ENCODE measurements at places on chromosomes 7 and 10.

DNA sequence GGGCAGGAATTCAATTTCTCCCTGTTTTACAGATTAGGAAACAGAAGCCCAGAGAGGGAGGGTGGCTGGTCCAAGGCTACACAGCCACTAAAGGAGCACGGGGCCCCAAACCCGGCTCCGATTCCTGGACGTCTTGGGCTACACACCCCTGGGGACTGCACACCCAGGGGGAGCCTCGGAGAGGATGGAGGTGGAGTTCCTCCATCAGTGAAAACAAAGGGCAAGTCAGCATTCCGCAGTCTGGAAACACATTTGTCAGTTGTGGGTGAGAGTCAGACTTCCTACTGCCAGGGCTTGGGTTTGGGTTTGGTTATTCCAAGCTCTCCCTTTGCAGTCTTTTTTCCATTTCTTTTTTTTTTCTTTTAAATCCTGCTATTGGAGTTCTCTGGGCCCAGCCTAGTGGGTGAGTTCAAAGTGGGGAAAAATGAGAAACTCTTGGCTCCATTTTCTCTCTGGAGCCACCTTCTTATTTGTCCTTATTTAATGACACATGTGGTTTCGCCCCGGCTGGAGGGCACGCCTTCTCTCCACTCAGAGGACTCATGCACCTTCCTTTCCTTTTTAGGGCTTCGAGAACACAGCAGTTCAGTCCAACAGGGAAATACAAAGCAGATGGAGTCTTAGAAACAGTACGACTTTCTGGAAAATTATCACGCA is 59.9 kb upstream of the AQP1 start:
- no peak for DNase-seq

DNA sequence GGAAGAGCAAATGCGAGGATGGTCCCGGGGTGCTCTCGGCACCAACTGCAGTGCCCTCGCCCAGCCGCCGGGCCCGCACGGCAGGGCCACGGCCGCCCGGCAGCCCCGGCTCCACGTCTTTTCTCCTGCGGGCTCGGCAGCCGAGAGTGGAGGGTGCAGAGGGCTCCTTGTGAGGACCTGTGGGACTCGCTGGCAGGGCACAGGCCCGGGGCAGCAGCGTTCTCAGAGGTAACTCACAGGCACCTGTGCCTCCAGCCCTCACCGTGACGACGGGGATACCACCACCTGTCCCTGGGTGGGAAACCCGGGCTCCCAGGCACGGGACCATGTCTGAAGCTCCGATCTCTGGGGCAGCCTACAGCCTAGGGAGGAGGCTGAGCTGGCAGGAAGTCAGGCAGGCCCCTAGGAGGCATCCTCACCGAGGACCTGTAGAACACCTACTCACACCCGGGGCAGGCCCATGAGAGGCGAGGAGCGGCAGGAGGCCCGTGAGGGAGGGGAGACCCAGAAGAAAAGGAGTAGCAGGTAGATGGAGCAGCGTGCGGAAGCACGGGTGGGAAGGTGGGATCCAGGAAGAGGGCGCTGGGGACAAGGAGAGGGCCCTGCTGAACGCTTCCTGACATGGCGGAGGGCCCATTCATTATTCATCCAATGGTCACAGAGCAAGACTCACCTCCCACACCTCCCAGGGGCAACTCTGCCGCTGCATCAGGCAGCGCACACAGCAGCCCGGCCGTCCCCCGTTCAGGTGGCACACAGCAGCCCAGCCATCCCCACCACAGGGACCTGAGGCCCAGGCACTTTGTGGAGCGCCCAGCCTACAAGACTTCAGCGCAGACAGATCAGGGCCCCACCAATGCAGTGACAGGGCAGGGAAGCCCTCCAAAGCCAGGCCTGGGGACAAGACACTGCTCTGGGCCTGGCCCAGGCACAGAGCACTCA is 244.9 kb downstream of the MAD1L1 start:
- DNase-seq, result no peak

DNA sequence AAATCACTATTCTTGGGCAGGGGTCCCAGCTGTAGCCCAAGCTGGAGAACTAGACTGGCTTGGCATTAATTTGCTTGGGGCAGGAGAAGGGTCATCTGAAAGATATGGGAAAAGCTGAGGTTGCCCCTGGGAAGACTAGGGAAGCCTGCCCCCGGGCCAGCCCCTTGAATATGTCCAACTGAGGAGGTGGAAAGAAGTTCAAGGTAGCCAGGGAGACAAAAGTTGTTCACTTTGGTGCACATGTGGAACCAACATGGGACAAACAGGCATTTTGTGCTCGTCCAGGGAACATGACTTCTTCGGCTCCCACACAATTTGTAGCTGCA is 1.4 kb upstream of the LRRC61 start:
- no peak for DNase-seq

GRCh38 chr7:2862831-2863361 is 18.8 kb upstream of the GNA12 start:
- peak; percentile 74 for DNase-seq

DNA sequence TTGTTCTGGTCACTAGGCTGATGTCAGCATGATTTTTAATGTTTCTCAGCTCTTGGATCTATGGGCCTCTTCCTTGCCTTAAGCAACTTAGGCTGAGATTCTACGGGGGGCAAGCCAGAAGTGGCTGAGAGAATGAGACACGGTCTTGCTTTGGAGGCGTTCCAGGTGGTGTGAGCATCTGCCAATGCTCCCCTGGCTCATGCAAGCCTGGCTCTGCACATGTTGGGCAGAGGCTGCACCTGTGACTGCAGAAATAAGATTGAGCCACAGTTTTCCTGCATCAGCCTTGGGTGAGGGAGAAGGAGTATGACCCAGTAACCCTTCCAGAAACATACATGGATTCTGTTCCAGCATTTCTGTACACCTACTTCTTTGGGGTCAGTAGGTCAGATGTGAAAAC is 41.9 kb downstream of the C10orf120 start:
- DNase-seq, result no peak

DNA sequence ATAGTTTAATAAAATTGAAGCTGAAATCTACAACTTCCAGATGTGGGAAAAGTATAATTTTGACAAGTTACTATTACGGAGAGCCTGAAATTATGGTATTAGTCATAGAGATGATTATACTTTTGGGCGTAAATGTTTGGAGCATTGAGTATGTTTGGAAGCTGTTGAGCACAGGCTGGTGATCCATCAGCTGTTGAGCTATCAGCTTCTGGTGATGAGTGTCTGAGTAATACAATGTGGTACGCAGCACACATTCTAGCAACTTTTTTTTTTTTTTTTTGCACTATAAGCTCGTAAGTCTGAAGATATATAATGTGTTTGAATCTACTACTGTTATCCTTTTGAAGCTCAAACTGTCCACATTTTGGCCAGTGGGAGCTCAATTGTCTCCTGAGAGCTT is 123.4 kb downstream of the ATE1 start:
- DNase-seq, result no peak

- no peak for DNase-seq
Measured at GRCh38 chr10:60846173-60846572, 67.9 kb downstream of the CDK1 start.

GRCh38 chr10:127919418-127920271 is 12.7 kb downstream of the PTPRE start:
- DNase-seq, result no peak

DNA sequence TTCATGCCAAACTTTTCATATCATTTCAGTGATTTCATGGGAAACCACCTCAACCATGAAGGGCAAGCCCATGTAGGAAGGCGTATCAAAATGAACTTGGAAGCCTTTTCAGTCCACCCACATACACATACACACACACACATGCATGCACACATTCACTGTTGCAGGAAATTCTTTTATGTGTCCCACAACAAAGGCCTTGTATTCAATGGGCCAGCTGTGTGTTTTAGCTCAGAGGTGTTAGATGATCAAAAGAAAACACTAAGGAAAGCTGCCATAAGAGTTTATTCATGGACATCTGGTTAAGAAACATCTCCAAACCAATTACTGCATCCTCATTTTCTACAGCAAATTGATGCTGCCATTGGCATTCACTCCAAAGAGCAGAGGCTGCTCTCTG is 74.4 kb upstream of the STK17A start:
- no peak for DNase-seq

DNA sequence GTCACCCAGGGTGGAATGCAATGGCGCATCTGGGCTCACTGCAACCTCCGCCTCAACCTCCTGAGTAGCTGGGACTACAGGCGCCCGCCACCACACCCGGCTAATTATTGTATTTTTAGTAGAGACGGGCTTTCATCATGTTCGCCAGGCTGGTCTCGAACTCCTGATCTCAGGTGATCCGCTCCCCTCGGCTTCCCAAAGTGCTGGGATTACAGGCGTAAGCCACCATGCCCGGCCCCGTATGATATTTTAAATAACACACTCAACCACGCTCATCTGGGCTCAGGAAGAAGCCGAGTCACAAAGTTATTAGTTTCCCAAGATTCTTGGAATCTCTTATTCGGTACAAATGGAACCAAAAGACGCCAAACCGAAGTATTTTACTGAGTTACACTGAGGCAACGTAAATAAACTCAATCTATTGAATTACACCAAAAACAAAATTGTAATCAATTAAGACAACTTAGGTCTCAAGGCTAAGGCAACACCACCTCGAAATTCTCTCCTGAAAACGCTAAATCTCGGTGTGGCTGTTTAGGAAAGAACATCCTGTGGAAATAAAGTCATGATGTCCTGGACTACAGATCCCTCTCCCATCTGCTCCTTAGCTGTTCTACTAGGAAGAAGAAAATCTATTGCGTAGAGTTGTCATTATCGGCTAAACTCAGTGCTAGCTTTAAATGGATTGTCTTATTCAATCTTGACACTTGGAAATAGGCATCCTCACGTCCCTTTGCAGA is 910 bp downstream of the ARHGAP19 start:
- no peak for DNase-seq

All from activated CD8-positive, alpha-beta T cell treated with anti-CD3 and anti-CD28 coated beads, Interleukin-2, amount 10 ng/mL, durations not matched to agents 7 days and 5 days (primary cell).